NCI-H345 (cell line): ENCODE measurements at places on chromosomes 2 and 18.

- DNase-seq = no peak
Measured at GRCh38 chr2:146982393-146982846, 862.4 kb upstream of the ACVR2A start.

DNA sequence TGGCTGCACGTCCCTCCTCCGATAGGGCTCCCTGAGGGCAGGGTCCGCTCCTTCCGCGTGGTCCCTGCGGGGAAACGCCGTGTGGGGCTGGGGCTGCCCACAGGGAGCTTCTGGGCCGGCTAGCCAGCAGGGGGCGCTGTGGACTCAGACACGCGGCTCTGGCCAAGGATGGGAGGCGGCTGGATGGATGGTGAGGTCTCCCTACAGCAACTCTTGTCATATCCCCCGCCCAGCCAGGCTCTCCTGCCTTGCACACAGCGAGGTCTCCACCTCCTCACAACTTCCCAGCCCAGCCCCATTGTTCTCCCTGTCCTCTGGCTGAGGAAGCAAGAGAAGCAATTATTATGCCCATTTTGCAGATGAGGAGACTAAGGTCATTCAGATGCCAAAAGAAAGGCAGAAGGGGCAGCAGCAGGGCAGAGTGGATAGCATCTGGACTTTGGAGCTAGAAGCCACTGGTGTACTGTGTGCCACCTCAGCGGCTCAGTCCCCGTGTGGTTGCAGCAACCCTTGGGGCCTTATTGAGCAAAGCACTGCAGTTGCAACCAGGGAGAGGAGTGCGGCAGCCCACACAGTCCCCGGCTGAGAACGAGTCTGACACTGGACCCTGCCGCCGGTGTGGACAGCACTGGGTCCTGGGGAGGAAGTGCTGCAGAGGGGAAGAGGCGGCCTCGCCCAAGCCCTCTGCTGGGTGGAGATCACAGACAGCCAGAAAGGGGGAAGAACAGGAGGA is 99.0 kb downstream of the ZFP36L2 start:
- no peak for DNase-seq

GRCh38 chr2:216549926-216550690 is 51.5 kb downstream of the RPL37A start:
- no peak for DNase-seq

DNA sequence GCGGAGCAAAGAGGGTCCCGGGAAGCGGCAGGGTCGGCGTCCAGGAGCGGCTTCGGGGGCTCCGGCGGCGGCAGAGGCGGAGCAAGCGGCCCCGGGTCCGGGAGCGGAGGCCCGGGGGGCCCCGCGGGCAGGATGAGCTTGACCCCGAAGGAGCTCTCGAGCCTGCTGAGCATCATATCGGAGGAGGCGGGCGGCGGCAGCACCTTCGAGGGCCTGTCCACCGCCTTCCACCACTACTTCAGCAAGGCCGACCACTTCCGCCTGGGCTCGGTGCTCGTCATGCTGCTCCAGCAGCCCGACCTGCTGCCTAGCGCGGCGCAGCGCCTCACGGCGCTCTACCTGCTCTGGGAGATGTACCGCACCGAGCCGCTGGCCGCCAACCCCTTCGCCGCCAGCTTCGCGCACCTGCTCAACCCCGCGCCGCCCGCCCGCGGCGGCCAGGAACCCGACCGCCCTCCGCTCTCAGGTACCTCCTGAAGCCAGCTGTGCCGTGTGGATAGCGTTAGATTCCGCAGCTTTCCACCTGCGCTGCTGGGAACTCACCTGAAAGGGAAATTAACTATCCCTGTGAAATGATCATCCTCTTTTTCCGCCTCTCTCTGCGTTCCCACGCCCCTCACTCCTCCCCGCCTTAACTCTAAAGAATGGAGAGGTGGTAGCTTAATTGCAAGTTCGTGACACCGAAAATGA is 472 bp downstream of the CNOT11 start:
- DNase-seq = peak; percentile 52

DNA sequence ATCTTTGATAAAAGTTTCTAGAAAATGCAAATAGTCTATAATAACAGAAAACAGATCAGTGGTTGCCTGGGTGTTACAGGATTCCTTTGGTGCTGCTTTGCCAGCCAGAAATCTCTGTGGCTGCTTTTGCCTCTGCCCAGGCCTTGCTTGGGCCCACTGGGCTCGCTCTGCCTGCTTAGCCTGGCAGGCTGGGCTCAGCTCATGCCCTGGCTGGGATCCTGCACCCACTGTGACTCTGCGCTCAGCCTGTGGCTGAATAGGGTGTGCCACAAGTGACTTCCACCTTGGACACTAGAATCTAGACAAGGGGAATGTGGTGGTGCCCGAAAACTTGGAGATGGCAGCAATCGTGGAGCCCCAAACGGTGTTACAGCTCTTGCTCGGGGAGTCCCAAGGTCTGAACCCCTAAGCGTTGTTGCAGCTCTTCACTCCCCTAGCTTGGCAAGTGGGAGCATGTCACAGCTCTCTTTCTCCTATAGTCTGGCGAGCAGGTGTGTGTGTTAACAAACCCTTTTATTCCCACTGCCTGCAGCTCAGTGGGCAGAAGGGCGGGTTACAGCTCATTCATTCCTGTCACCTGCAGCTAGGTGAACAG is 50.9 kb downstream of the FBXO48 start:
- peak; percentile 72 for DNase-seq

- DNase-seq = no peak
Measured at GRCh38 chr2:205759257-205759656, 77.0 kb downstream of the NRP2 start.
